Cerebellum (tissue), 4 donors: ENCODE measurements at places on chromosomes 5 and 9.

GRCh38 chr5:122412966-122413365 lies 100.9 kb downstream of the SNCAIP start:
- DNase-seq: no peak

DNA sequence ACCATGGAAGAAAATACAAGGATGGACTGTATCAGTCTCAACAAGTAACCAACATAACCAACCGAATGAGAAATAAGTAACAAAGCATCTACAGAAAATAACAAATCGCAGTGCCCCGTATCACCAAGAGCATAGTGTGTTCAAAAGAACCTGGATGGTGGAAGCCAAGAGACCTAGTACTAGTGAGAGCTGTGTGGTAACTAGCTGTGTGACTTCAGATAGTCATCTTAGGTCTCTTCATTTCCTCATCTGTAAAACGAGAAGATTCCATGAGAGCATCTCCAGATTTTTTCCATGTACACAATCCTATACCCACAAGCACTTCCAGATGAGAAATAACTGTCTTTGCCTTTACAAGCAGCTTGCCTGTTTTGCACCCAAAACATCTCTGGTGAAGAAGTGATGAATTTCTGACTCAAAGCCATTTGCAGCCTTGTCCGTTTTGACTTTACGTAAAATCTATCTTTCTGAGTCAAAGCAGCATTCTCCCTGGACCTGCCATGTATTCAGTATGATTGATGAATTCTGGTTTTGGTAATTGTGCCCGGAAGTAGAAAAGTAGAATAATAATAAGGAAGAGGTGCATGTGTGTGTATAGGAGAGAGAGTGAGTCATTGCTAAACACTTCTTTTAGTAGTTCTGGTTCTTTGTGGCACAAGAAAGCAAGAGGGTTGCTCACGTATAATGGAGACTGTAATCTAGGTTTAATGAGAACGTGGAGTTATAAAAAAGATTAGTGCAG lies 41.0 kb downstream of the AOPEP start:
- DNase-seq: no peak

DNA sequence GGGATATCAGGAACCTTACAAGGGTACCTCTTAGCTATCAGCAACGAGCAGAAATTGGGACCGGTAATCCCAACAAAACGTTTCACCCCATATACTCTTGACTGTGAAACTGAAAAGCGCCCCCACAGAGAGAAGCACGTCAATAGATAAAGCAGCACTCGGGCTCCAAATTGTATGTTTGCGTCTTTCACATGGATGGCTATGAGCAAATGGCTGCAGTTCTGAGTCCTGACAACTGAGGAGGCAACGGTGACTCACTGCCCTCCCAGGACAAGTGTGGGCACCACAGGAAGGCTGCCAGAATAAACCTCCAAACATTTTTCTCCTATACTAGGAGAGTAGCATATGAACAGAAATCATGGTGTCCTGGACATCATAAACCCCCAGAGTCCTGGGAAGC lies 36.6 kb downstream of the SEMA4D start:
- no peak for DNase-seq

- DNase-seq: no peak
These were observed 34.4 kb upstream of the CDH12 start for GRCh38 chr5:22887566-22887965.

DNA sequence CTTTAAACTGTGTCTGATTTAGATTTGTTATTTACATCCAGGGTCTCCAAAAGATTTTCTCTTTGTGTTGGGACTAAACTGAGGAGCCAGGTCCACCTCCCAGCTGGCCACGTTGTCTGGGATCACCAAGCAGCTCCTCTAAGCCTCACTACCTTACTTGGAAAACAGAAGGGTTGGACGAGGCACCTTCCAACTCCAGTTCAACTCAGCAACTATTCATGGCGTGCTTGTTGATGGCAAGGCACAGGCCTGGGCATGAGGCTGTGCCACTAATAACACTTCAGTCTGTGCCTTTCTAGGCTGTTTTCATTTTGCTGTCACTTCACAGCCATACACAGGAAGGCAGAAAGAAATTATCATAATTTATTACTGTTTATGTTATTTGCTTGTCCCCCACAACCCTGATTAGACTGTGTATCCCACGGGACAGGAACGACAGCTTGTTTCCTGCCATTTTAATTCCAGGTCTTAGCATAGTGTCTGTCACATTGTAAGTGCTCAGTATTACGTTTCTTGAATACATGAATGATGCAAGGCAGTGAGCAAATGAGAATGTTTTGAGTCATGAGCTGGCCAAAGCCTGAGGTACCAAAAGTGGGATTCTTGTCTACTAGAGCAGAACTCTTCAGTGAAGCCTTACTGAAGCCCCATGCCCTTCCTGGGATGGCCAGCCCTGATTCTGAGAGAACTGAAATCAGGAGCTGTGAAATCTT lies 125.8 kb downstream of the GALNT10 start:
- no peak for DNase-seq

DNA sequence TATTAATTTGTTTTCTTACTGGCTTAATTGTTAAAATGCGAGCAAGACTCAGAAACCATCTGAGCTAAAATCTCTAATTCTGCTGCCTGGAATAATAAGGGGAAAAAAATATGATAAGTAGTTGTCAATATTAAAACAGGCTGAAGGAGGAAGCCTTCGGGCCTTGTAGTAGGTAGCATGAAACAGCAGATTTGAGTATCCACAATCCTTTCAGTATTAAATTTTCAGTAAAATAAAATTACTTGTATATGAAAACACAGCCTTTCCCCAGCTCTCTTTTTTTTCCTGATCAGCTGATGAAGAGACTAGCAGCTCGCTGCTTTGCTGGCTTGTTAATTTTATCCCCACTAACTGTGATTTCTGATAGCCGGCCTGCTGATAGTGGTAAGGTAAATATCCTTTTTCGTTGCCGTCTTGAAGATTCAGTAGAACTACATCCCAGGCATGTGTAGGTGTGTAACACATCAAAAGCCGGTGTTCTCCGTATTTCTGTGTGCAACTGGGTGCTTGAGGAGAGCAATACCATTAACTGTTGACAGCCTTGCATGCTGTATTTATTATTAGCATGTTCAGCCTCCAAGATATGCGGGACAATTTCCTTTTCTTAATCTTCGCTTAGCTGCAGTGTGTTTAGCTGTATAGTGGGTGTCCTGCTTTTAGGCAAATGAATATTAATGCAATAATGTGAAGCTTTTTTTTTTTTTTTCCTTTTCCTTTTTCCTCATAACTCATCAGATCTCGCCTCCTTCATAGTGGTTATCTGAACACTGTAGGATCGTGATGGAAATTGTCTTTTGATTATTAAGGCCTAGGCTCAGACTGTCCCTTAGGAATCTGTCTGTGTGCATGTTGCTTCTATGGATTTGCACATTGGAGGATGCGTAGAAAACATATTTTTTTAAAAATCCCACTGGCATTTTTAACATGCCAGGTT lies 144.6 kb downstream of the SMARCA2 start:
- peak; percentile 29 for DNase-seq

DNA sequence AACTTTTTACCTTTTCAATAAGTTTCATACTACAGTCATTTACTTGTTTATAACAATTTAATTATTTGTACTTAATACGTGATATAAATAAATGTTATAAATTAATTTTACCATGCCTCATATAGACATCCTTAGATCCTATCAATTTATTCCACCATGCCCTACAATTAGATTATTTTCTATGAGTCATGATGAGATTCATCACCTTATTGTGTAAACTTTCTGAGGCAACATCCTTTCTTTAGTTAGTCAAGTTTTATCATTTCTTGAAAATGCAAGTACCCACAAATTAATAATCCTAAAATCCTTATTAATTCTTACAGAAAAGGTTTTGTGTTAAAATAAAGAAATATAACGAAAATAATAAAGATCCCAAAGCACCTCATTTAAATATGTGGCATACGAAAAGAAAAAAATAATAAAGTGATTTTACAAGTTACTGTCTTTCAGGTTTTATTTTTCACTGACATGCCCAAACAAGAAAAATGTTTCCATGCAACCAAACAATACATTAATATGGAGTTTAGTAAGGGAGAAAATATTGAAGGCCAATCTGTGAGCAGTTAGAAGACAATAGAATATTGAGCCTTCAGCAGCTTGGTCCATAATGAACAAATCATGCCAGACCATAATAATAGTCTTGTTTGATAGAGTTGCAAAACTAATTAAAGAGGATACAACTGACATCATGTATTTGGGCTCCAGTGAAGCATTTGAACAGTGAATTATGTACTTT lies 188.7 kb upstream of the MRPS30 start:
- DNase-seq: no peak

DNA sequence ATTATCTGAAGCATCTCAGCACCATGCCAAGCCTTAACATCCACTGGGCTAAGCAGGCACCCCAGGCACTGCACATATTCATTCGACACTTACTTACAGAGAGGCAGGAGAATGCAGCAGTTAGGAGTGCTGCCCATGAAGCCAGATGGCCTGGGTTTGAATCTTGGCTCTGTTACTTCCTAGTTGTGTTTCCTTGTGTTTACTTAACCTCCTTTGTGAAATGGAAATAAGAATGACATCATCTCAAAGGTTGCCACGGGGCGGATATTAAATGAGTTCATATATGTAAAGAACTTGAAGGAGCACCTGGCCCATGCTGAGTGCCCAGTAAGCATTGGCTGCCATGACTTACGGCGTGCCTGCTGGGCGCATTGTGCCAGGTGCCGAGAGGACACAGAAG lies 565.2 kb downstream of the CDK5RAP2 start:
- DNase-seq: peak; percentile 17

- DNase-seq: no peak
These were observed 13.6 kb downstream of the TDRD7 start for GRCh38 chr9:97425336-97425972.

GRCh38 chr9:128634111-128634510 lies 22.5 kb downstream of the DYNC2I2 start:
- no peak for DNase-seq

GRCh38 chr5:156654444-156654843 lies 195.7 kb upstream of the PPP1R2B start:
- DNase-seq: no peak

- no peak for DNase-seq
These were observed 34.8 kb downstream of the BOD1 start for GRCh38 chr5:173581408-173582215.
